Frontal cortex (tissue), 4 donors: ENCODE measurements at places on chromosomes 2 and 18. TPM values are rescaled to one million over a fixed set of nuclear protein-coding genes. Genes with fewer than 3 reads are reported as not detected.

GCG gene
- 0.41 TPM for total RNA-seq

RGPD4 gene
- total RNA-seq = not detected

MREG gene
- 2.4 TPM for total RNA-seq

ANKRD12 gene
- total RNA-seq = 135 TPM

MALL gene
- total RNA-seq = 2.9 TPM

XDH gene
- total RNA-seq = not detected

MROH2A gene
- not detected for total RNA-seq

ABI2 gene
- 147 TPM for total RNA-seq

PAX3 gene
- total RNA-seq = not detected

DTNB gene
- total RNA-seq = 18.3 TPM

REG3G gene
- not detected for total RNA-seq

DUSP2 gene
- 4.5 TPM for total RNA-seq

NETO1 gene
- 44.4 TPM for total RNA-seq

SFTPB gene
- total RNA-seq = not detected

ARHGAP15 gene
- total RNA-seq = 19.2 TPM

- no peak for DNase-seq
Measured at GRCh38 chr18:6401687-6402086, 13.0 kb downstream of the L3MBTL4 start.

DNA sequence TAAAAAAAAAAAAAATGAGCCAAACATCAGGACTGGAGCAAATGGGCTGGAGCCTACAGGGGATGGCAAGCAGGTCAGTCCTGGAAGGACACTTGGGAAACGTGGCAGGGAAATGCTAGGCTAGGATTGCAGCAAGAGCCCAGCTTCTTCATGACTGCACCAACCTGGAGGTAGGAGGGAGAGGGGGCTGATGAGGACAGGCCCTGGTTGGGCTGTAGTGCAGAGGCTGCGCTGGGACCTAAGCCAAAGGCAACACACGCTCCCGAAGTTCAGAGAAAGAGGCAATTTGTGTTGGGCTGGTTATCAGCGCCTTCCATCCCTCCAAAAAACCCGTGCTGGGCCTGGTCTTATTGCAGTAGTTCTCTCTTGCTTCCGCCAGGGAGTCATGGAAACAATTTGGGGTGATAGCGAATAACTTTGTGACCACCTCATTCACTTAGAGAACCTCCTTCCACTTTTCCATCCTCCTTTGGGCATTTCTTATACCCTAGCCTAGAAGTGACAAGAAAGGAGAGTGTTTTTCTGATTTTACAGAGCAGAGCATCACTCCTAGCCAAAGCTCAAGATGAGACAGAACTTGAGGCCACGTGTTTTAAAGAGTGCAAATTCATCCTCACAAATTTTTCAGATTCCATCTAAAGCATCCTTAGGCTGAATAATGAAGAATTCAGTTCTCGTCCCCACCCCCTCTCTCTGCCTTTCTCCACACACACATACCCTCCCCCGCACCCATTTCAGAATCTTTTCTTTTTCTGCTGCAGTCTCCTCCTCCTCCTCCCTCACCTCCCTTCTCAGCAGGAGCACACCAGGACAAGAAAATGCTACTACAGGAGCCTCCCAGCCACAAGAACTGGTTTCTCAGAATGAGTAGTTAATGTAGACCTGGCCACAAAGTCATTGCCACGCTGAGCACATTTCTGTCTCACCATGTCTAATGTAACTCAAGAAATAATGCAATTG is 82.5 kb upstream of the STPG4 start:
- DNase-seq = no peak

GRCh38 chr2:45299361-45299760 is 290.1 kb upstream of the SIX2 start:
- no peak for DNase-seq

DNA sequence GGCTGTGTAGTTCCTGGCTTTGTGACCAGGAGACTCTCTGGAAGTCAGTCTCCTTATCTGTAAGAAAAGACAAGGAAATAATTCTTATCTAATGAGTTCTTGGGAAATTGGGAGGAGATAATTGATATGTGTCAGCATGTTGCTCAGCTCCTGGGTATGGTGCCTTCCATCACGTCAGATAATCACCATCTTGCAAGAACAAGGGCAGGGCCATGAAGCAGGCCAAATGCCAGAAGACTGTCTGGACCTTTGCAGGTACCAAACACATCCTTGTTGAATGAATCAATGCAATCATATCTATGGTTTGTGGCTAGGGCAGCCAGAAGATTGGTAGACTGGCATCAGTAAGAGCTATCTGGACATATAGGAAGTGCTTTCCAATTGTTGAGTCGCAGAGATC is 473.5 kb downstream of the TNS1 start:
- no peak for DNase-seq

GRCh38 chr2:228503731-228504130 is 322.2 kb upstream of the SPHKAP start:
- no peak for DNase-seq

DNA sequence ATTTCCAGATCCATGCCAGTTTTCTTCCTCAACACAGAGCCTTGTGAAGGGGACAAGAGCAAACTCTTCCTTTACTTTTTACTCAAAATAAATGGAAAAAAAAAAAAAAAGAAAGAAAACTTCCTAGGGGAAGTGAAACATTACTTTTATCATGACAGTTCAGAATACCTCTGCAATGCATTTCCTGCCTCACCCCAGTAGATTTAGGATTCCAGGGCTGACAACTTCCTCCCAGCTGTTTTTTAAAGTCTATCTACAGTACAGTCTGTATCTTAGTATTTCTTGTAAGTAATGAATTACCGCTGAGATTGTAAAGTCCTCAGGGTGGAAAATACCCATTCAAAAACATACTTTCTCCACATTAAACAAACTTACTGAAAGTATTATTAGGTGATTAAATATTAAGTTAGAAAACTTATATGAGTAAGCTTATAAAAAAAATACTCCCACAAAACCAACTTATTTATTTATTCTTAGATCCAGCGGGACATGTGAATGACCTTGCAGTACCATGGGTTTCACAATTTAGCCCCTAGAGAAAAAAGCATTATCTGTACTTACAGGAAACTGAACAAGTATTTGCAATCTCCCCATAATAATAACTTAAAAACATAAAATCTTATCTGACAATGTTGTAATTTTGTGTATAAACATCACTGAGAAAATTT is 117.7 kb downstream of the RBMS1 start:
- DNase-seq = no peak

GRCh38 chr18:58168993-58169392 is 125.0 kb downstream of the NEDD4L start:
- no peak for DNase-seq

- DNase-seq = peak; percentile 37
Measured at GRCh38 chr2:197286805-197287595, 23.6 kb downstream of the ANKRD44 start.

- DNase-seq = peak; percentile 83
Measured at GRCh38 chr2:109128048-109128615, 873 bp upstream of the SH3RF3 start.

DNA sequence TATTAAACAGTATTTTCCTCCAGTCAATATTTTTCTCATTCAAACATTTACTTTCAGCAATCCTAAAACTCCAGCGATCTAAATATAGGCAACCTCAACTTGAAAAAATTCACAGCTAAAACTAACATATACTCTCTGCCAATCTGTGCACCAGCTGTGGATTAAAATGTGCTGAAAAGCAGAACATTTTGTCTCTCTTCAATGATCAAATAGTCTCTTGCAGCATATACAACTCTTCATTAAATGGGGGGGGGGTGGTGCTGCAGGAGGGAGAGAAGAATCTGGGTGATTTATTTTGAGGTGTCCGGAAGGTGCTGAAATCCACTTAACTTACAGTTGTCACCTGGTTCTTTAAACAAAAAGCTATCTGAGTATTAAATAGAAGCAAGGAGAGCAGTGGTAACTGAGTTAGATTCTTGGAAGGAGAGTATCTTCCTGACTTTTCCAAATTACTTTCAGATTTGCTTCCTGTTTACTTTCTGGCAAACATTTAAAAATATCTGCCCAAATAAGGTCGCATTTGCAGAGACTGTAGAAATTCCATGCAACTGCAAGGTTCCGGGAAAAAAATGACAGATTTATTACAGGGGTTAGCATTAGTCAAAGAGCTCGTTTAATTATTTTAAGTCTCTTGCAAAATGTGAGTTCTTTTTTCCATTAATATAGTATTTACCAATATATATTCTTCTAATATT is 904.7 kb upstream of the ACVR2A start:
- no peak for DNase-seq

DNA sequence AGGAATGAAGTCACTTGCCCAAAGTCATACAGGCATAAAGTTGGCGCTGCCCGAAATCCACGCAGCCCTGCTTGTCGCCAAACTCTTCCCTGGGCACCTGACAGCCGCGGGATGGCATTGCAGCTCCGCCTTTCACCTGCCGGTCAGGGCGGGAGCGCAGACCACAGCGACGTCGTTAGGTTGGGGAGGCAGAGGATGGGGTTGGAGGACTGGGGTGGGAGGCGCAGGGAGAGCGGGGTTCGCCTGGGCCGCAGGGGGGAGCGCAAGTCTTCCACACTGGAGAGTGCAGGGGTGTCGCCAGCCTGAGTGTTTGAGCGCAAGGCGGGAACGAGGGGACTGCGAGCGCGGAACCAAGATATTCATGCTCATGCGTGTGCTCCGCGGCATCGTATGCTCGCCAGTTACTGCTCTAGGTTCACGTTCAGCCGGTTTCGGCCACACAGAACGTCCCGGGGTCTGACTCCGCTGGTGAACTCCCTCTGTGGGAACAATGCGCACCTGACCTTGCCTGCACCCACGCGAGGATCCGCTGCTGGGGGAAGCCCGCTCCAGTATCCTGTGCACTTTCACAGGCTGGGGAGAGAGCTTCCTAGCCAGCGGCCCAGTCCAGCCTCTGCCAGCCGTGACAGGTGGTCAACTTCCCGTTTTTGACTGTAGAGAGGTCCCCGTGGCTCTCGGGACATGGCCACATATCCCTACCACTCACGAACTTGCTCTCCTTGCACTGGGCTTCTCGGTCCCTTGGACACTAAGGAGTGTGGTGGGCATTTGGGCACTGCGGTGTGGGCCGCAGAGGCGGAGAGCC is 767 bp upstream of the NPPC start:
- DNase-seq = peak; percentile 53

GRCh38 chr2:150425121-150425955 is 62.1 kb downstream of the RND3 start:
- DNase-seq = no peak

GRCh38 chr2:145412155-145412554 is 892.2 kb upstream of the ZEB2 start:
- no peak for DNase-seq

DNA sequence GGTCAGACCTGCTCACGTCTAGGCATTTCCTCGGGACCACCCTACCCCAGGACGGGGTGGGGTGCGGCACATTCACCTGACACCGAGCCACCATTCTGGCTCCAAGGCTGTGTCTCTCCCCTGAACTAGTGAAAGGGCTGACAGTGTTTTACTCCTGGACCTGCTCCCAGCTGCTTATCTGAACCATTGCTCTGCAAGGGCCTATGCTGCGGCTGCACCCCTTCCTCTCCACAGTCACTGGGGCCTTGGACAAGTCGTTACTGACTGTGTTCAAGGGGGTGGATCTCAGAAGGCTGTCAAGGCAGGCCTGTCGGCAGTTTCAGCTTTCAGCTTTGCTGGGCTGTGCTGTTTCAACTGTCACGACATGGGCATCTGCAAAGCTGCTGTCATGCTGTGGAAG is 11.7 kb downstream of the CREG2 start:
- DNase-seq = no peak

DNA sequence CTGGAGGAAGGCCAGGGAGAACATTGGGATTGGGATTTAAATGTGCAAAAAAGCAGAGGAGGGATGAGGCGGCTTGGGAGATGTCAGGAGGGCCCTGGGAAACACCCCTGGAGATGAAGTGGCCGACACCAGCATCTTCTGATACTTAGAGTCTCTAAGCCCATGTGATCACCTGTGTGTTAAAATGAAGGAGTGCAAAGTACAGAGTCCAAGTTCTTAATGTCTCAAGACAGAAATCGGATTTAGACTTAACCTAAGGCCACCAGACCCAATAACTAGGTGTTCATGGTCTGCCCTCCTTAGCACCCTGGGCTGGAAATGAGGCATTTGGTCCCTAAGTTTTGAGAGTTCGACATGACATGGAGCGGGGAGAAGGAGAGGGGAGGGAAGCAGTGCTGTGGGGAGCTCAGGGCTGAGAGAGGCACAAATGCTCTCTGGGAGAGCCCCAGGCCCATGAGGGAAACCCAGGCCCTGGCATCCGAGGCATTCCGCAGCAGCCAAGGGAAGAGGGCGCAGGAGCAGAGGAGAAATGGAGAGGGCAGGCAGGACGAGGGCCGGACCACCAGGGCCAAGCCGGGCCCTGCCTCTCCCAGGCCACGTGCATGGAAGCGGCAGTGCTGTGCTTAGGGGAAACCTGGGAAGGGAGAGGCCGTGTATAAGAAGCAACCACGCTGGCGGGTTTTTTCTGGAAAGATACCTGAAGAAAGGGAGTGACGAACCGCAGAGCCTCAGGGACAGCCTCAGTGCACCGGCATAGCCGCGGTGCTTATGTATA is 63.3 kb downstream of the SFXN5 start:
- no peak for DNase-seq

GRCh38 chr18:10856132-10856531 is 293.2 kb downstream of the PIEZO2 start:
- no peak for DNase-seq

DNA sequence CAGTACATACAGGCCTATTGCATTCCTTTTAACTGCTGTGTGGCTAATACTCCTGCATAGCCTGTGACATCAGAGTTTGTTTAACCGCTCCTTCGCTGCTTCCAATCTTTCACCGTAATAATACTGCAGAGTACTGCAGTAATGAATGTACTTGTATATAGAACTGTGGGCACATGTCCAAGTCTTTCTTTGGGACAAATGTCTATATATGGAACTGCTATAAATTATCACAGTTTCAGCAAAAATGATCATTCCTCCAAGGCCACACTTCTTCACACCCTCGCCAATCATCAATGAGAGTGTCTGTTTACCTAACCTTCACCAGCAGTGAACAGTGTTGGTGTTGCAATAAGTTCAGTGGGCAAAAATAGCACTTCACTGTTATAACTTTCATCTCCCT is 230.4 kb downstream of the SP3 start:
- DNase-seq = no peak

GRCh38 chr2:207768866-207769596 is 675 bp downstream of the FZD5 start:
- DNase-seq = peak; percentile 33

DNA sequence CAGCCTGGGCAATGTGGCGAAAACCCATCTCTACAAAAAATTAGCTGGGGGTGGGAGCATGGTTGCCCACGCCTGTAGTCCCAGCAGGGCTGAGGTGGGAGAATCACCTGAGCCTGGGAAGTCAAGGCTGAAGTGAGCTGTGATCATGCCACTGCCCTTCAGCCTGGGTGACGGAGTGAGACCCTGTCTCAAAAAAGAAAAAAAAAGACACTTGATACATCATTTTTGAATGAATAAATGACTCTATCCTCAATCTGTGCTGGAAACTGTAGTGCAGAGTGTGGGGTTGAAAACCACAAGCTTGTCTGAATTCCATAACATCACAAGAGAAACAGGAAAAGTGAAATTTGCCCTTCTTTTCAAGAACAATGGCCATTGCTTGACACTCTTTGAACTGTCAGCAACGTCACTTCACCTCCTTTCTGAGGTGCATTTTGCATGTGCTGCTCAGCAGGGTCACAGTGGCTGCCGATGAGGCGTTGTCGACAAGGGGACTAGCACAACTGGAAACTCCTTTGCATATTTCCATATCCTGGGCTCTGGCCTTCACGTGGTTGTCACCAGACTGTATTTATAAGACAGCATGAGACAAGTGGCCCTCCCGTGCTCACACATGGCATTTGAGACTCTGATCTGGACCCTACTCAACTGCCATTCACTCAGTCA is 54.2 kb downstream of the DDX1 start:
- no peak for DNase-seq

GRCh38 chr2:200422532-200423261 is 87.2 kb downstream of the KCTD18 start:
- no peak for DNase-seq

GRCh38 chr18:577643-578375 is 2.4 kb upstream of the CETN1 start:
- DNase-seq = no peak
